ENCODE measurements at places on chromosomes 5 and 9.
A peak's percentile ranks its signal among the peaks of the same experiment; 100 is the strongest.

- DNase-seq = peak; percentile 14
These were observed 5.4 kb downstream of the LSM11 start for GRCh38 chr5:157748760-157749461.

DNA sequence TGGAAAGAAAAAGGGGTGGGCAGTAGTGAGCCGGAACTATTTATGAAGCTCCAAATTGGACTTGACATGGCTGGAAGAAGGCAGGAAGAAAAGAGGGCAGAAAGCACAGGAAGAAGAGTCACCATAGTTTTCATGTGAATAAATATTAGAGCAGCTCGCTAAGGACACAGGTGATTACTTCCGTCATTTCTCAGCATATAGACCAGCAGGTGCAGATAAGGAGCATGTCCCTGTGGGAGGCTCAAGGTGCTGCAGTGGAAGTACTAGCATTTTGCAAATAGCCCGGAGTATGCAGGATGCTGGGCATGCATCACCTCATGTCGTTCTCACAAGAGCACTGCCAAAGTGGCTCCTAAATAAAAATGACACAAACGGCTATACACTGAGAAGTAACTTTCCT, 71.3 kb upstream of the HTR4 start:
- DNase-seq = no peak

DNA sequence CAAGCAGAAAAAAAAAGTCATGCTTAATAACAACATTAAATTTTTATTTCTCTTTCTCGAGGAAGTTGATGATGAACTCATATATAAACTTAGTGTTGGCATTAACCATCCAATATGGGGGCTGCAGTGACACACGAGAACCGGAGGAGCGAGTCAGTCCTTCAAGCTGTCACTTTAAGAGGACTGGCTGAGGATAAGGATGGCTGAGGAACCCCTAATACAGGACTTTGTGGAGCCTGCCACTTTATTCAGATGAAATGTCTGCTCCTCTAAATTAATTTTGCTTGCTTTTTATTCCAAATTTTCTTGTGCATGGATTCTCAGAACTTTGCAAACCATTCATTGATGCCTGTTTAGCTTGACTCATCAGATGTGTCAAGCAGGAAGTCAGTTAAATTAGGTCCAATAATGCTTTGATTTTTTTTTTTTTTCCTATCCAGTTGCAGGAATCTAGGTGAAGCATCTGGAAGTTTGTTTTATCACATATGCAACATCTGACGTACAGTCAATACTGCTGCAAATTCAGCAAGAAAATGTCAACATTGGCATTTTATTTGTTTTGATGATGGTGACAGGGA, 144.2 kb upstream of the COL5A1 start:
- DNase-seq = no peak

- no peak for DNase-seq
These were observed 65.7 kb downstream of the ZDHHC21 start for GRCh38 chr9:14627513-14627912.

All from activated naive CD4-positive, alpha-beta T cell treated with anti-CD3 and anti-CD28 coated beads for 36 hours (primary cell).